ENCODE measurements at places on chromosomes 4 and X.

DNA sequence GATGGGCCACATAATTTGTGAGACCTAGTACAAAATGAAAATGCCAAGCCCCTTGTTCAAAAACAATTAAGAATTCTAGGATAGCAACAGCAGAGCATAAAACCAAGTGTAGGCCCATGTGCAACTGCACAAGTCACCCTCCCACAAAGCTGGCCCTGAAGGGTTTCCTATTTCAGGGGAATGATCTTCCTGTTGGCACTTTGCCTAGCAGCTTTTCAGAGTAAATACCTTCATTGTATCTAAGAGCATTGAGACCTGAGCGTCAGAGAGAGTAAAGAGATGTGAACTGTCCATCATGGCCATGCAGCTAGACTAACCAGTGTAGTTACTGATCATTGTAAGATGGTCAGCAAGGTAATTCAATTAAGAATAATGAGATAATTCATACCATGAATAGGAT lies 113.6 kb downstream of the CNKSR2 start:
- DNase-seq, result no peak

GRCh38 chr4:107902715-107903114 lies 28.6 kb upstream of the CYP2U1 start:
- DNase-seq, result no peak

GRCh38 chrX:1500701-1501624 lies 36.0 kb downstream of the P2RY8 start:
- no peak for DNase-seq

GRCh38 chr4:166421556-166422156 lies 548.6 kb downstream of the TLL1 start:
- no peak for DNase-seq

- no peak for DNase-seq
These were observed 137.7 kb upstream of the RAPGEF2 start for GRCh38 chr4:158965226-158965625.

DNA sequence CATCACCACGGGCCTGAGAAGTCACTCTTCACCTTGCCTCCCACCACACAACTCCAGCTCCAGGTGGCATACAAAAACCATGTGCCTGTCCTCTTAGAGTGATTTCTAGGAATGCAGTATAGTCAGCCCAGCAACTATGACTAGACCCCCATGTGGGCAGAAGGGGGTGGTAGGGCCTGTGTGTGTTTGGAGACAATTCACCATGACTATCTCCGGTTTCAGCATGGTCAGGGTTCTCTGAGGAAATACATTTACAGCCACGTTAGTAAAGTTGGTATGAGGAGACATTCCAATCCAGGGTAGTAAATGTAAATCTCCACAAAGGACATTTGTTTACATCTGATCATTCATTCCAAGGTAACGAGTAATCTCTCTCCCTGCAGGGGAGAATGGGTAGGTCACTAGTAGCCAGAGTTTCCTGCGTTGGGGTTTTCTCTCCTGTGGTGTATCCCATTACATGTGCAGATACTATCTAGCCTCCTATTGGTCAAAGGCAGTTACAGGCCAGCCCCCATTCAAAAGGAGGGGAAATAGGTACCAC lies 4.2 kb upstream of the MTMR1 start:
- peak; percentile 70 for DNase-seq

Measured in RWPE1 (cell line).